WTC11 (cell line): ENCODE measurements at places on chromosomes 1 and 21. TPM values are rescaled to one million over a fixed set of nuclear protein-coding genes. Genes with fewer than 3 reads are reported as not detected.

GRCh38 chr21:14888202-14888601 lies 176.6 kb downstream of the NRIP1 start:
- no peak for DNase-seq
- no peaks in the 10 kb centered on the region for H3K27me3 ChIP-seq
- H3K27ac ChIP-seq, result no peak overlapping the region
- no peaks in the 10 kb centered on the region for H3K36me3 ChIP-seq

DNA sequence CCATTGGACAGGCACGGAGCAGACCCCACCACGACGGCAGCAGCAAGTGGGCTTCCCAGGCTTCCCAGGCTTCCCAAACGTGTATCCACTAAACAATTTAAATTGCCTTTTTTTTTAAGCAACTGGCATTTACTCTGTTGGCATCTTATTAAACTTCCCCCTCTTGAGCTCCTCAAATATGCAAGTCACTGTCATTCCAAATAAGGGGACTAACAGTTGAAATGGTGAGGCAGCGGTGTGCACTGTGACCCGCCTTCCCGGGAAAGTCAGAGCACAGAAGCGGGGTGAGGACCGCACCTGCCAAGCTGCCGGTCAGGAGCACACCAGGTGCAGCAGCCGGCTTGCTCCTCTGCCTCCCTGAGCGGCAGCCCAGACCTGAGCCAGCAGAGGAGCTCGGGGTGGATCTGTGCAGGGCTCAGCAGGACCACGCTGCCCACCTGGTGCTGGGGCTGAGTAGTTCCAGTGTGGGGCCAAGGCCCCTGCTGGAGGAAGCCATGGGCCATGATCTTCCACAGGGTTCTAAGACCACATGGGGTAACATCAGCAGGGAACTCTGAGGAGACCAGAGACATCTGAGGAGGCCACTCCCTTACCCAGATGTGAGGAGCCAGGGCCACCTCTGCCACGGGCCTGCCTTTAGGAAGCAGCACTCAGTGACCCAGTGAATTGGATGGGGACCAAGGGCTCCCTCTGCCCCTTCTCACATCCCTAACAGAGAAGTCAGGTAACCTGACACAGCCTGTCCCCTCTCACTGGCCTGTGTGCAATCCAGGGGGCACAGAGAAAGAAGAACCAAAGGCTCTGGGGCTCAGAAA lies 245.4 kb downstream of the NPHP4 start:
- no peak overlapping the region for H3K27ac ChIP-seq
- H3K27me3 ChIP-seq, result no peaks in the 10 kb centered on the region; the same call in 1 of the 2 replicates
- DNase-seq, result no peak

DNA sequence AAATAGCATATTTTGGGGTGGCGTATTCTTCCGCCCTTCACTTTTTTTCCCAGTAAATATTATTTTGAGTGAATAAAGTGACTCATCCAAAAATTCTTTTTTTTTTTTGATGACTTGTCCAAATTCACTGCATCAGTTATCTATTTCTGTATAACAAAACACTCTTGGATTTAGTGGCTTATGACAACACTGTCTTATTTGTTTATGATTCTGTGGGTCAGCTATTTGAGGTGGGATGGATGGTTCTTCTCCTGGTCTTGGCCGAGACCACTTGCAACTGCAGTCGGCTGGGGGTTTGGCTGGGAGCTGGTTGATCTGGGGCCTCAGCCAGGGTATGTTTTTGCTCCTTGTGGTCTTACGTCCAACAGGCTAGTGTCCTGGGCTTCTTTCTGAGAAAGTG lies 39.9 kb upstream of the SRSF10 start:
- H3K4me1 ChIP-seq, result peaks cover 26% of the 10 kb centered on the region
- no peak for DNase-seq
- no peaks in the 10 kb centered on the region for H3K27me3 ChIP-seq
- H3K36me3 ChIP-seq, result no peaks in the 10 kb centered on the region

EXO1 gene
- 28.2 to 36.5 TPM (median 31.7 TPM) in 3 replicates for total RNA-seq

NIPAL3 gene
- total RNA-seq, result 11.2 to 11.3 TPM (median 11.2 TPM) in 3 replicates
